ENCODE measurements at places on chromosomes 16 and 17.
A peak's percentile ranks its signal among the peaks of the same experiment; 100 is the strongest.

DNA sequence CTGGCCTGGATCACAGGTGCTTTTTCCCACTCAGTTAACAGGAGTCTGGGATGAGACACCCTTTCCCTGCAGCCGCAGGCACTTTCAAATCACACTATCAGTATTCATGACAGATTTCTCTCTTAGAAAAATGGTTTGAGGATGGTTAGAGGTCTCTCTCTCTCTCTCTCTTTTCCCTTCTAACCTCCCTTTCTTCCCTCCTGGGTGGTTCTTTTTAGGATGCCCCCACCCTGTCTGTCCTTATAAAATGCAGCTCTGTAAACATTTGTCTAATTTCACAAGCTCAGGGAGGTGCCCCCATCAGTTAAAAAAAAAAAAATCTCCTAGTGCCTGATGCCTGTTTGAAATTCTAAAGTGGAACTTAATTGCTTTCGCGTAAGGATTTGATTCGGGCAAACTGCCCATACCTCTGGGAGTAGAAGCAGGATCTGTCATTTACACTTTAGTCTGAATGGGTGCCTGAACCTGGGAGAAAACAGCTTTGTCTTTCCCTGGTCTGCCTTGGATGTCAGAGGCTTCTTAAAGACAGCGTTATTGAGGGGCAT, 158.8 kb downstream of the CCDC182 start:
- DNase-seq = no peak

DNA sequence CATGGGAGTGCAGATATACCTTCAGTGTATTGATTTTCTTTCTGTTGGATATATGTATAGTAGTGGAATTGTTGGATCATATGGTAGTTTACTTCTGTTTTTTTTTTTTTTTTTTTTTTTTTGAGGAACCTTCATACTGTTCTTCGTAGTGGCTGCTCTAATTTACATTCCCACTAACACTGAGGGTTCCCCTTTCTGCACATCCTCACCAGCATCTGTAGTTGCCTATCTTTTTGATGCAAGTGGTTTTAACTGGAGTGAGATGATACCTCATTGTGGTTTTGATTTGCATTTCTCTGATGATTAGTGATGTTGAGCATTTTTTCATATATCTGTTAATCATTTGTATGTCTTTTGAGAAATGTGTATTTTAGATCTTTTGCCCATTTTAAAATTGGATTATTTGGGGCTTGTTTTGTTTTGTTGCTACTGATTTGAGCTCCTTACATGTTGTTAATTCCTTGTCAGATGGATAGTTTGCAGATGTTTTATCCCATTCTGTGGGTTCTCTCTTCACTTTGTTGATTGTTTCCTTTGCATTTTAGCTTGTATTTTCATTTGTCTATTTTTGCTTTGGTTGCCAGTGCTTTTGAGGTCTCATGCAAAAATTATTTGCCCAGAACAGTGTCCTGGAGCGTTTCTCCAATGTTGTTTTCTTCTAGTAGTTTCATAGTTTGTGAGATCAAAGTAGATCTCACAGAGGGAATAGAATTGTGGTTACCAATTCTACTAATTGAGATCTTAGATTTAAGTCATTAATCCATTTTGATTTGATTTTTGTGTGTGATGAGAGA, 25.0 kb upstream of the BCAS3 start:
- DNase-seq = no peak

- no peak for DNase-seq
Observed at GRCh38 chr17:68840073-68840472, 115.1 kb downstream of the ABCA8 start.

- DNase-seq = no peak
Observed at GRCh38 chr16:62256406-62256805, 220.2 kb upstream of the CDH8 start.

DNA sequence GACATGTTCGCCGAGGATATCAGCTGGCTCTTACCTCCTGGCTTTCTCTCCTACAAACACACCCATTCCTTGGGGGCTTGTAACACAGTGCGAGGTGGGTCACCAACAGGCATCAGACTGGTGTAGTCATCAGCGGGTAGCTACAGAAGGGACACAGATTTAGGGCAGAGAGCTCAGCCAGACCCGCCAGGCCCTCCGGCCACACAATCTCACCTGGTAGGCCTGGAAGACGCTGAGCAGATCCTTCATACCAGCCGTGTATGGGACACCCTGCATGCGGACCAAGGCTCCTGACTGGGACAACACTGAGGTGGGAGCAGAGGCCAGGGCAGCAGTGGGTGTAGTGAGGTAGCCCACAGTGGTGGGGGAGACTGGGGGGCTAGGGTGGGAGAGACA, 5.8 kb downstream of the ESRP2 start:
- no peak for DNase-seq

GRCh38 chr17:13581925-13582324, 19.8 kb downstream of the HS3ST3A1 start:
- DNase-seq = no peak

GRCh38 chr16:47866423-47866822, 289.4 kb downstream of the ABCC12 start:
- DNase-seq = no peak

- no peak for DNase-seq
Observed at GRCh38 chr17:1156864-1157263, 22.9 kb downstream of the ABR start.

- no peak for DNase-seq
Observed at GRCh38 chr17:8598913-8599312, 31.6 kb downstream of the MYH10 start.

- no peak for DNase-seq
Observed at GRCh38 chr16:66083171-66083570, 283.3 kb upstream of the CDH5 start.

DNA sequence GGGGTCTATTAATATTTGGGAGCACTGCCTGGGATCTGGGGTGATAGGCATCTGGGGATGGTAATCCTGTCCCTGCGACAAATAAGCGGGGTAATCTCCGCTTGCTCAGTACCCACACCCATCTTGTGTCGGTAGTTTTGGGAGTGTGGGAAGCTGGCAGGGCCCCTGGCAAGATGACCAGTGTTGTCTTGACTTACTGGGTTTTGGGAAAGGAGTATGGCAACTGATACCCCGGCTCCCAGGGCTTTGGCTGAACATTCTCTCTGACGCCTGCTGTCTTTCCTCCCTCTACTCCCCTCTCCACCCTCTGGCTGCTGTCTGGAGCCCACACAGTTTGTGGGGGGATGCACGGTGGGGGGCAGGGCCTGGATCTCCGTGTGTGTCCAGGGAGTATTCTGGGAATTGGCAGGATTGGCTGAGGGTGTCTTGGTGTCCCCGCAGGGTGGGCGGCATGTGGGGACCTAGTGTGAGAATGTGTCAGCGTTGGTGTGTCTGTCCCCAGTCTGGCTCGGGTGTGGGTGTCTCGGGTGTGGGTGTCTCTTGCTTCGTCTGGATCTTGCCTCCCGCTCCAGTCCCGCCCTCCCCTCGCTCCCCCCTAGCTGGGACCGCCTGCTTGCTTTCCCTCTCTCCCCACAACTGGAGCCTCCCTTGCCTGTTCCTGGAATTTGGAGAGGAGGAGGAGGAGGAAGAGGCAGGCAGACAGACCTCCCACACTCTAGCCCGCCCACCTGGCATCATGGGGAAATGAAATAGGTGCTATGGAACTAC, 12.0 kb downstream of the RARA start:
- no peak for DNase-seq

GRCh38 chr16:15856182-15856581, 646 bp downstream of the MYH11 start:
- no peak for DNase-seq

- DNase-seq = no peak
Observed at GRCh38 chr17:6651919-6652452, 424 bp downstream of the C17orf100 start.

GRCh38 chr17:55254375-55254774, 10.4 kb upstream of the HLF start:
- DNase-seq = no peak

DNA sequence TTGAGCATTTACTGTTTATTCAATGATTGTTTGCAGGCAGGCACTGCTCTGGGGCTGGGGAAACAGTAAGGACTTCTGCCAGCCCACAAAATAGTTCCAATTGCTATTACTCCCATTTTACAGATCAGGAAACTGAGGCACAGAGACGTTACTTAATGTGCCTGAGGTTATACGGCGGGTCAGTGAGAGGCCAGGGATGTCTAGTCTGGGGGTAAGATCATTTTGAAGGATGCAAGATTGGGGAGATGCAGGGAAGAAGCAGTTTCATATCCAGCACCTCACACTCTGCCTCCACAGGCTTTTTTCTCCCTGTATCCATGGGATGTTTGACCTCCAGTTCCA, 46.5 kb downstream of the ABAT start:
- DNase-seq = no peak

- DNase-seq = no peak
Observed at GRCh38 chr16:68866933-68867332, 23.6 kb downstream of the TANGO6 start.

DNA sequence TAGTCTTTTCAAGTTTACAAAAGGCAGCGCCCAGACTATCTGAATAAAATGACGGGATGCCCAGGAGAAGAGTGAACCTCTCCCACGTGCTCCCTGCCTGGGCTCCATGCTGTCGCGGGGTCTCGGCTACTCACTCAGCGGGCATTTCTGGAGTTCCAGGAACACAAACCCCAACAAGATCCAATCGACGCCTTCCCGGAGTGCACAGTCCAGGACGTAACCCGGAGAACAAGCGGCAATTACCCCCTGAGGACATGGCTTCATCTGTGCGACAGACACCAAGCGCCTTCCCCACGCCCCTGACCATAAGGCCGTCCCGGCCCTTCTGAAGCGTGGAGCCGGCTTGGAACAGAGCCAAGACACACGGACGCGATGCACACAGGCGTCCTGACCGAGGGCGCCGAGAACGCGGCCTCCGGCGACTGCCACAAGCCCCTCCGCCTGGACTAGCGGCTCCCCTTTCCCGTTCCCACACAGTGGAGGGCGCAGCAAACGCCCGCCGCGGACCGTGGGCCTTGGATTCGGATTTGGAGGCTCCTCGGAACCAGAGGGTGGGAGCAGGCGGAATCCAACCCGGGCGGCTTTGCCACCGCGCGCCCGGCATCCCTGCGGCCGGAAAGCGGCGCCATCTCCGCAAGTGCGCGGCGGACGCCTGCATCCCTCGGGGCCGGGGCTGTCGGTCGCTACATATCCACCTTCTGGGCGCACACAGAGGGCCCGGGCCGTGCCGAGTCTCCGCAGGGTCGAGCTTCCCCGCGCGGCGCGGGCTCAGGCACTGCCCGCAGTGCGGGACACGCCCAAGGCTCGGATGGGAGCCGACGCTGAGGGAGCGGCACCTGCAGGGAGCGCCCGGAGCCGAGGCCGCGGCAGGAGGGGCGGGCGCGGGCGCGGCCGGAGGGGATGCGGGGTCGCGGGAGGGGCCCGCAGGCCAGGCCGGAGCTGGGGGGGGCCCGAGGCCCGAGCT, 725 bp downstream of the ABCA3 start:
- peak; percentile 17 for DNase-seq

- no peak for DNase-seq
Observed at GRCh38 chr17:76675648-76676047, 32.1 kb upstream of the ST6GALNAC1 start.

- DNase-seq = no peak
Observed at GRCh38 chr17:71978435-71978834, 142.4 kb upstream of the SOX9 start.

DNA sequence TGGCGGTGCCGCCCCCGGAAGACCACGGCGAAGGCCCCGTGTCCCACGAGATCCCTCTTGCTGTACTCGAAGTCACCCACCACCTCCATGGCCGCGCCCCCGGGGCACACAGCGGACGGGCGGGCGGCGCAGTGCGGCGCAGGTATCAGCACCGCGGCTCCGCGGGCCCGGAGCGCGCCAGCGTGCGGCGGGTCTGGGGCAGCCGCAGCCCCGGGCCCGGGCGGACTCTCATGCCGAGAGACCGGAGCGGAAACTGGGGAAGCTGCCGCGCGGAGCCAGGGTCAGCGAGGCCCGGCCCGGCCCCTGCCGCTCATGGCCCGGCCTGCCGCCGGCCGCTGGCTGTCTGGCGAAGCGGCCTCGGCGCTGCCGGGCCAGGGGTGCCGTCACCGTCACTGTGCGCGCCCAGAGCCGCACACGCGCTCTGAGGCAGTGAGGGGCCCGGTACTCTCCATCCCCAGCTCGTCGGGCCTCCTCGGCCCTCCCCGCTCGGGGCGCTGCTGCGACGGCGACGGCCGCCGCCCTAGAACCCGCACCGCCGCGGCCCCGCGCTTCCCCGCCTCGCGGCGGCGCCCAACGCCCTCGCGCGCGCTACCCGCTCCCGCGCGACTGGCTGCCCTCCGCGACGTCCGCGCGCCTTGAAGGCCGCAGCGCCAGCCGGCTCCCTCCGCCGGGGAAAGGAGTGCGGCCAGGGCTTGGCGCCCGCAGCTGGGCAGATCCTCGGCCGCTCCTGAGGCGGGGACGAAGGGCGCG, at the start of gene ULK2:
Gene ULK2, minus strand, starts transcription at position 608 of the 750 bp plus-strand sequence. Its CDS starts 519 bp downstream, at position 89.
- DNase-seq = peak; percentile 18

GRCh38 chr17:44186307-44187130, at the start of gene TMUB2:
TSS of gene TMUB2 (plus strand) at chr17:44186972. CDS start at chr17:44187709, 737 bp downstream.
- DNase-seq = peak; percentile 99

GRCh38 chr16:84459941-84460405, 44.5 kb downstream of the MEAK7 start:
- no peak for DNase-seq

GRCh38 chr17:77036841-77037381, 103.9 kb upstream of the SEC14L1 start:
- no peak for DNase-seq

DNA sequence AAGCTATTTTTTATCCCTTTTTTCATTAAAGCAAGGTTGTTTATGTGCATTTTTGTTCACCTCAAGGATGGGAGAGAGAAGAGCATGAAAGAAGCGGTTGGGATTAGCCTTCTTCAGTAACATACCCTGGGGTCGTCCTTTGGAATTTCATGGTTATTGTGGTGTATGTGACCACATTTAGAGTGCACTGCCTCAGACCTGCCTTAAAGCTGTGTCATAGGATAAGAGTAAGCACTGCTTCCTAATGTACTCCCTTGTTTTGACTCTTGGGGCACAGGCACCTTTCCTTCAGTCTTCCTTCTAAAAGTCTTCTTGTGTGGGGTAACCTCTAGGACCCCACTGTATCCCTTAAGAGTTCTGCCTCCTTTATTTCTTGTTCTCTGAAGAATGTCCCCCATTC, 28.9 kb downstream of the TNRC6A start:
- DNase-seq = no peak

- DNase-seq = no peak
Observed at GRCh38 chr16:89484041-89484501, 6.3 kb downstream of the ANKRD11 start.

DNA sequence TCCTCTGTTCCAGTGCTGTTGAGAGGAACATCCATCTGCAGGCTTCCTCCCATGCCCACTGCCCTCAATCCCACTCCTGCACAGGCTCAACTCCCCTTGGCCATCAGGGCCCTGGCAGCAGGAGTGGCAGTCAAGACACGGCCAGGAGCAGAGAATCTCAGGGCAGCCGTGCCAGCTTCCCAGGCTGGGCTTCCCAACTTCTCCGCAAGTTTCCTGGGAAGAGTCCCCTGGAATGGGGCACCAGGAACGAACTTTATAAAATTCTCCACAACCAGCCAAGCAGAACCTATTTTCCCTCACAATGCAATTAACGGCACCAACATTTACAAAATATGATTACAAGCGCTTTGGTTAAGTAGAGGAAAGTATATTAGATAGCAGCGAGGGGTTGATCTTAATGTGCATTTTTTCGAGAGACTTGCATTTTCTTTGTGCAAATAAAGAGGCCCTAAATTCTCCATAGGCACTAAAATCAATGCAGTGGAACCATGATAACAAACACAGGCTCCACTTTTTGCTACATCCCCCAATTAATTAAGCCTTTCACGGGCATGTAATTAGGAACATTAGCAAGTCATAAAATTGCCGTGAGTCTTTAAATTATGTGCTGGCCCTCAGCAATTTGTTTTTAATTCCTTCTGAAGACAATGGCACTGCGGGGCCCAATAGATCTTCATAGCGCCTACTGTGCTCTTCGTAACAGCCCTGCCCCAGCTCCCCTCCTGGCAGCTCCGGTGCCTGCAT, 99.9 kb upstream of the LHX1 start:
- no peak for DNase-seq
